ENCODE measurements at places on chromosomes 16 and 17.

DNA sequence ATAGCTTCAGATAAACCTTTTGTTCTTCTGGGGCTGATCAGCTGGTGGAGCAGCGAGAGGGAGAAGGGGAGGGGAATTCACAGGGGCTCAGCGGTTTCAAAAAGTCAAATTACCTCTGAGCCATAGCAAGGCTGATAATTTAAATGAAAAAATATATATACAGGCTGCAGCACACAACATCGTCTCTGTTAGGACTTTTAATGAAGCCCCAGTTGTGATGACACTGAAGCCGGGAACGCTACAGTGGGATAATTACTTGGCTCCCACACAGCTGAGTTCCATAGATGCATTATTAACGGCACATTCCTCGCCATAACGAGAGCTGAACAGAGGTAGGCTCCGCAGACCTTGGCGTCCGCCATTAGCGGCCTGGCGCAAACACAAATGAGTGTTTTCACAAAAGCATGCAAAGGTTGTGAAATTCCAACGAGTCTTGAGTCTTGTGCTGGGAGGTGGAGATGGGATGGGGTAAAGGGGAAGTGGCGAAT is 216.0 kb downstream of the C16orf78 start:
- no peak for DNase-seq

GRCh38 chr16:75319513-75320411 is 68.3 kb upstream of the BCAR1 start:
- DNase-seq, result no peak

DNA sequence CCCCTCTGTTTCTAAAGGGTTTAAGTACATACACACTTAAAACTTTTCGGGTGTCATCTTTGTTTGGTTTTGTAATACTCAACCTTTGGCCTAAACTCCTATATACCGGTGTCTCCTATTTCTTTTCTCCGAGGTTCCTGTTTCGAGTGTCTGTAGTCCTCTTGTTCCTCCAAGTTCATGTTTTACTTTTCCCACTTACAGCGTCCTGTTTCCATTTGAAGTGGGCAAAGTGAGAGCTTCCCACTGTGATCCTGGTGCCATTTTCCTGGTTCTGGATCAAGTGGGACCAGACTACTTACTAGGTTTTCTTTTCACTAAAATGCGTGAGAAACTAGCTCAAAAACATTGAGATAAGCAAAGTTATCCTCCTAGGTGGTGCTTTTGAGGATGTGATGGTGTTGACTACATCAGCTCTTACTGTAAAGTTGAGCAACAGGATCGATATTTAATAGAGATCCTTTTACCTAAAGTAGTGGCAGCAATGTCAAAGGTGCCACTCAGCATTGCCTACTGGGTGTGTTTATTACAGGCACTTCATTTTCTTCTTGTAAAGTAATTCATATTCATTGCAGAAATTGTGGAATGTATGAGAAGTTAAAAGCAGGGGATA is 1.3 kb downstream of the PSMD3 start:
- DNase-seq, result no peak

GRCh38 chr17:34366529-34367107 is 3.6 kb upstream of the CCL1 start:
- no peak for DNase-seq

DNA sequence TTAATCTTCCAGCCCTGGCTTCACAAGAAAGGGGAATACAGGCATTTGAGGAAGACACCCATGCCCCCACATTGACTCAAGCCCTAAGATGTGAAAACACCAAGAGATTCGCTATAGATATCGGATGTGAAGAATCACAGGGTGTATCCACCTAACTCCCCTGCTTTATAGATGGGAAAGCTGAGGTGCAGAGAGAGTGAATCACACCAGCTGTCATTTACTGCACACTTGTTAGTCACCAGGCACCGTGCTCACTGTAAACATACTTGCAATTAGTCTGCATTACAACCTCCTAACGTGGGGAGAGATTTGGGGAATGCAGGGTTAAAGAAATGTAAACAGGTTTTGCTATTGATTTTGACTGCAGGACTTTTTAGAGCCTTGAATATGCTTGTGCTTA is 325.5 kb downstream of the C16orf95 start:
- no peak for DNase-seq

DNA sequence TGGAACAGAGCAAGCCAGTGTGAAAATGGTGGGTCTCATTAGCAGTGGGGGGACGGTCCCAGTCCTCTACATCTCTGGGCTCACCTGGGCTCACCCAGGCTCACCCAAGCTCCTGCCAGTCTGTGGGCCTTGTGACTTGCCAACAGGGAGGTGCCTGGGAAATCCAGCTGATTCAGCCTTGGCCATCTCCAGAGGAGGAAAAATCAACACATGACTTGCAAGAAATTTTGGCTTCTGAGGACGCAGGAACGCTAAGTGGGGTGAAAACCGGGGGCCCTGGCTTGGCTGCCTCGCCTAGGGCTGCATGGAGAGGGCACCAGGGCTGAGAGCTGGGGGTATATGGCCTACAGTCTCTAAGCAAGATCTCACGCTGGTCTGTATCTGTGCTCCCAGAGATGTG is 47.7 kb downstream of the VAC14 start:
- DNase-seq, result no peak

- DNase-seq, result no peak
These were observed 297 bp upstream of the SLFN13 start for GRCh38 chr17:35448899-35449227.

GRCh38 chr16:25896411-25896810 is 204.7 kb downstream of the HS3ST4 start:
- DNase-seq, result no peak

- DNase-seq, result no peak
These were observed 29.1 kb downstream of the CDH13 start for GRCh38 chr16:82655720-82656490.
